GM04503 (cell line): ENCODE measurements at places on chromosomes 6 and 20.
A peak's percentile ranks its signal among the peaks of the same experiment; 100 is the strongest.

DNA sequence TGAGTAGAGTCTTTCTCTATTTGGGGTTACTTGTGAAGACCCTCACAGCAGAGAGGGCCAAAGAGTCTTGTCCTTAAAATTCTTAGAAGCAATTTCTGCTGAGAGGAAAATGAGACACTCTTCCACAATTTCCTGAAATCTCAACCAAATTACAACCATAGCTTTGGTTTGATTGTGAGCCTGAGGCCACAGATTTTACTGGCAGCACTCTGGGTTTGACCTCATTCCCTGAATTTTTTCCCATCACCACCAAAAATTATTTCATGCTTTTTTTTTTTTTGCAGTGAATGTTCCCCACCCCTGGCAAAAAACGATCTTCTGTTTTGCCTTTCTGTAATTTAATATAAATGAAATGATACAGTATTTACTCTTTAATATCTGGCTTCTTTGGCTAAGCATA lies 125.5 kb downstream of the THEMIS start:
- DNase-seq, result peak; percentile 14

- DNase-seq, result no peak
Observed at GRCh38 chr6:74439123-74439811, 743.3 kb downstream of the CD109 start.

GRCh38 chr20:9024606-9025005 lies 44.3 kb upstream of the PLCB4 start:
- no peak for DNase-seq

DNA sequence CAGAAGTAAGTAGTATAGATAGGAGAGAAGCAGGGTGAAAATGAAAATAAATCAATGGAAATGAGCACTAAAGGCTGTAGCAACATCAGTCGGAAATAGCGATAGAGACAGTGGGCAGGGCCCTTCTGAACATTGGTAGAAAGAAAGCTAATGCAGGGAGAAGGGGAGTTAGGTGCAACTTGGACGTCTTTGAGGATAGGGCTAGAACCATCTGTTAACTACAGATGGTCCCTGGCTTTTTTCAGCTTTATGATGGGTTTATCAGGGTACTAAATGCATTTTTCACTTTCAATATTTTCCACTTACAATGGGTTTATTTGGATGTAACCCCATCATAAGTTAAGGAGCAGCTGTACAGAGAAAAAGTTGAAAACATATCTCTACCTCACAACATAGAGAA lies 72.8 kb upstream of the CNR1 start:
- no peak for DNase-seq

- DNase-seq, result peak; percentile 27
Observed at GRCh38 chr6:63347599-63347998, 27.8 kb upstream of the LGSN start.

DNA sequence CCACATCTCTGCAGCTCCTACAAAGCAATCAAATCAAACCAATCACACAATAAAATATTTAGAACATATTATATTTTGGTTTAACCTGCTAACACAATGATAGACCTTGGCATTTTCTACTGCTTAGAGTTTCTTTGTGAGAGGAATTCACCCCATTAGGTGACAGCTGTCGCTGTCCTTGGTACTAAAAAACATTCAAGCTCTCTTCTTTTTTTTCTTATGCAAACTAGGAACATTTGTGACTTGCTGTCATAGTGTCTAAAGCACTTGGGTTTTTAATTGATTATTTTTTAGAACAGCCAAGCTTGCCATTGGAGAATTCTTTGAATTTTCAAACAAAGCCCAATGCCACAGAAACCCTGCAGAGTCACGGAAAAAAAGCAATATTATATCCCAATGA lies 46.4 kb downstream of the CNR1 start:
- DNase-seq, result no peak
